ENCODE measurements at places on chromosomes 5 and 9.

DNA sequence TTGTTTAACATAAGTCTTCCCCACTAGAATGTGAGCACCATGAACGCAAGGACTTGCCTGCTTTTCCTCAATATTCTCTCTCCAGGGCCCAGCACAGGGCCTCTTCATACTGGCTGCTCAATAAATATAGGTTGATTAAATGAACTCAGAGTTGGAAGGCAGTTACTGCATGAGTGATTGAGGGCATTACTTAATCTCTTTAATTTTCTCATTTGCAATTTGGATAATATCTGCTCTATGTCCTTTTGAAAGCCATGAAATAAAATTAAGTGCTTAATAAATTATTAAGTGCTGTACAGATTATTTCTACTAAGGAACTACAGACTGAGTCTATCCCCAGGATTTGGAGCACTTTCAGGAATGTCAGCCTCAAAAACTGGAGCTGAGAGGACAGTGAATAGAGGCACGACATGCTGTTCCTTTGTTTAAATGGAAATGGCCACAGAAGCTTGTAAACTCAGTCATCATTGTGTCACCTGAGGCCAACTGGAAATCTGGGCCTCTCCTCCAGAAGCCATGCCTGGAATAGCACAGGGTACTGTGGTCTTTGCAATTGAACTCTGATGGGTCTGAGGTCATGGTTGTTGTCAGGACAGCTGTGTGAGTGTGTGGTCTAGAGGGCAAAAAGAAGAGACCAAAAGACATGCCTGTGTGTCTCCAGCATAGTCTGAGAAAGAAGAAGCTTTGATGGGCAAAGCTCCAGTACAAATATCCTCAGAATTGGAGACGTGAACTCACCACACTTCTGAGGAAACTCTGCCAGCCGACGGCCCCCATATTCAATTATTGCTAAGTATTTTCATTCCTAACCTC, 86.1 kb downstream of the SH3TC2 start:
- no peak for DNase-seq

DNA sequence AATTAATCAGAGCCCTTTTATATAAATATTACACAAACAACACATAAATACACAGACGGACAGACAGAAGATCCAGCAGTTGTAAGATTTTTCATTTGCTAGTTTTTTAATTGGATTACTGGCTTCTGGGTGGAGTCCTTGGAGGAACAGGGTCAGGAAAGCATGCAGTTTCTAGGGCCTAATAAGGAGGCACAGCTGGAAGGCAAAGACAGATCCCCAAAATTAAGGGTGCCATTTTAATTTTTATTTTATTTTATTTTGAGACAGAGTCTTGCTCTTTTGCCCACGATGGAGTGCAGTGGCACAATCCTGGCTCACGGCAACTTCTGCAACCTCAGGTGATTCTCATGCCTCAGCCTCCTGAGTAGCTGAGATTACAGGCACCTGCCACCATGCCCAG, 49.5 kb downstream of the PTGS1 start:
- no peak for DNase-seq

GRCh38 chr9:113509463-113509862, 45.9 kb downstream of the RGS3 start:
- DNase-seq, result no peak

DNA sequence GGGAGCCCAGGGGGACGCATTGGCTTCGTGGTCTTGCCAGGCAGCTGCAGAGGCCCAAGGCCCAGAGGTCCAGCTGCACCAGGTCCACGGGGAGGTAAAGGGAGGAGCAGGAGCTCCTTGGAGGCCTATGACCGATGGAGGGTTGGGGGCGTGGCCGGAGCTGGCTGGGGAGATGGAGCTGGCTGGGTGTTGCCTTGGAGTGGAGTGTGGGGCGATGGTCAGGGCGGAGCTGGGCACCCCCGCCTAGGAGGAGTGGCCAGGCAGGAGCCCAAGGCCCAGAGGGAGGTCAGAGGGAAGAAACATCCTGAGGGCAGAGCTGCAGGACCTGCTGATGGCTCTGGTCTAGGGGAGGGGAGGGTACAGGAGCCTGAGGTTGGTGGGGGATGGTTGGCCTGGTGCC, 44.6 kb downstream of the KCNT1 start:
- DNase-seq, result no peak

DNA sequence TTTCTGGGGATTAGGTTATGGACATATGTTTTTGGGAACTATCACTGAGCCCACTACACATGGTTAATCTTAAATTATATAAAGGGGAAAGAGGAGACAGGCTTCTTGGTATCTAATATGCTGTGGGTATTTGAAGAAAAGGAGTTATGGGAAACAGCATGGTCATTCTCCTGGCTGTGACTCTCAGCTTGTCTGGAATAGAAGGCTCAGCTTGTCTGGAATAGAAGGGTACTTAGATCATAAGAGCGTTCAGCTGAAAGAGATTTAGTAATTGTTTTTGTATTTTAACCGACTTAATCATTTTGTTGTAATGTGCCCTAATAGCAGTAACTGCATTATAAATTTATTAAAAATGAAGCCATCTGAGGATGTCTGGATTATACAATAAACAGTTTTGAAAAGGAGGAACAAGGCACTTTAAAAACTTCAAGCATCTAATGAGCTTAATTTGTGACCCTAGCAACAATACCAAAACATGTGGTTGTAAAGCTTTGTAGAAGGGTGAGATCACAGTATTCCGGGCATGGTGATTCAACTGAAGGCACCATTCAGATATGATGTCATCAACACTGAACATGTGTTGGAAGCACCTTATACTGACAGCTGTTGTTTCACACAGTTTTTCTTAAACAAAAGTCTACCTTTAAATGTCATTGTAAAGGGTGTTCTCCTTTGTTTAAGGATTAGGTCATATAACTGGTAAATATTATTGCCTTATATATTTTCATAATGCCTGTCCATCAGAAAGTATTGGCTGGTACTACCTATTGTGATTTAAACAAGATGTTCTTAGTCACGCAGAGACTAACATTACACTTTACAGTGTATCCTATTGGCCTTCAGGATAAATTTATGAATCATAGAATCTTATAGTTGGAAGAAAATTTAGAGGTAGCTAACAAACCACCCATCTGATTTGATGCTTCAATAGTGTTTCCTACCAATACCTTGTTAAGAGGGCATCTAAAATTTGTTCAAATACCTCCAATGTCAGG, 2174.1 kb upstream of the WWC1 start:
- DNase-seq, result no peak

- DNase-seq, result no peak
Measured at GRCh38 chr5:76269932-76270610, 133.0 kb upstream of the IQGAP2 start.

DNA sequence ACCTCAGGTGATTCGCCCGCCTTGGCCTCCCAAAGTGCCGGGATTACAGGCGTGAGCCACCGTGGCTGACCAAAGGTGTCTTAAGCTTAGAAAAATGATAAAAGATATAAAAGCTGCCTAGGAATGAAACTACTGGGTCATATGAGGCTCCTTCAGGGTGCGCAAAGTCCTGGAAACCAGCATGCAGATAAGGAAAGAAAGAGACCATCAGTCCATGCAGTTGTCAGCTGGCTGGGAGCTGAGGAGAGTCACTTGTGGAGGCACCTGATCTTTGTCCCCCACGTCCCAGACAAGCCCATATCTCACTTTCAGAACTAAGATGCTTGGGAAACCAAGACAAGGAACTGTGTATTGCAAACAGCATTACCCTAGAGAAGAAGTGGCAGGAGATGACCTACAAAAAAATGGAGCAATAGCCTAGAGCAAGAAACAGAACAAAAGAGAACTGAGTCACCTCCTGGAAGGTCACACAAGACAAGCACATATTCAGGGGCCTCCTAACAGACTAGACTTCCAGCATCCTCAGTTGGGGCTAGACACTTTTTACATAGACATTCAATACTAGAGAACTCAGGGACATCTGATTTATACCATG, 2.8 kb upstream of the CCDC125 start:
- no peak for DNase-seq

- DNase-seq, result no peak
Measured at GRCh38 chr9:122325124-122325523, 45.7 kb upstream of the PTGS1 start.

DNA sequence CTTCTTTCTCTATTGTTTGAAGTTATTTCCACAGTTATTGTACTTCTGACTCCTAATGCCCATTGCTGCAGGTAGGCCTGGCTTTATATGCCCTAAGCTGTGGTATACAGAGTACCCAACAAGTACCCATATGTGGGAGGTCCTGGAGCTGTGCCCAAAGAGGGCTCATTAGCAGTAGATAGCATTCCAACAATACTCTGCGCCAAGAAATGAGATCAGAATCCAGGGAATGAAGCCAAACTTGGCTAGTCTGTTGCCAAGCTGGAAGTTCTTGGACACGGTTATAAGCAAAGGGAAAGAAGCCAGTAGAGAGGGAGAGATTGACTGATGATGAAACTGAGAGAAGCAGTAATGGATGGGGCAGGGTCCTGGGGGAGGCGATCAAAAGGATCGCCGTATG, 29.7 kb upstream of the FAM169A start:
- DNase-seq, result no peak

DNA sequence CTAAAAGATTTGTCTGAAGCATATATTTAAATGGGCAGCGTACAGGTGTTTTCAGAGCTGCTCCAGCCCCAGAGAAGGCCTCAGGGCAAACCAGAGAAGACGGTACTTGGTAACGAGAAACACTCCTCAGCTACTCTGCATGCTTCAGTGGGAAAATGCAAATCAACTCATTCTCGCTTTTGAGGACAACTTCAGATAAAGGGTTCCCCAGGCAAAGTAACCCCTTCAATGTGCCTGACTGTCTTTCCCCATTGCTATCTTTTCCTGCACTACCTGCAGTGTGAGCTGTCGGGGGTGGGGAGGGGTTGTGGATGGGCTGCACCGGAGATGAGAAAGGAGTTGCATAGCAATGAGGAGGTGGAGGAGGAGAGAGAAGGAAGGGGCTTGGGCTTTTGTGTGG, 339.7 kb upstream of the CLINT1 start:
- no peak for DNase-seq

DNA sequence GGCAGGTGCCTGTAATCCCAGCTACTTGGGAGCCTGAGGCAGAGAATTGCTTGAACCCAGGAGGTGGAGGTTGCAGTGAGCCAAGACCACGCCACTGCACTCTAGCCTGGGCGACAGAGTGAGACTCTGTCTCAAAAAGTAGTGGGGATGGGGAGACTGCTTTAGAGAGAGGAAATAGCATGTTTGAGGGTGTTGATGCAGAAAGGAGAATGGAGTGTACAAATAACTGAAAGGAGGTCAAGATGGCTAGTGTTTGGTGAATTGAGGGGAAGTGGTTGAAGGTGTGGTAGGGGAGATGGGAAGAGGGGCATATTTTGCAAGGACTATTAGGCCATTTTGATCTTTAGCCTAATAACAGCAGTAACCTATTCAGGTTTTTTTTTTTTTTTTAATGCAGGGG, 18.2 kb downstream of the TENT2 start:
- DNase-seq, result no peak

All from NCI-H1417 treated with DMSO at 0.1 percent for 48 hours (cell line).